Activated gamma-delta T cell treated with anti-CD3 and anti-CD28 coated beads, Interleukin-2, amount 50 U/mL, for 16 hours (primary cell): ENCODE measurements at places on chromosomes 4 and X.

DNA sequence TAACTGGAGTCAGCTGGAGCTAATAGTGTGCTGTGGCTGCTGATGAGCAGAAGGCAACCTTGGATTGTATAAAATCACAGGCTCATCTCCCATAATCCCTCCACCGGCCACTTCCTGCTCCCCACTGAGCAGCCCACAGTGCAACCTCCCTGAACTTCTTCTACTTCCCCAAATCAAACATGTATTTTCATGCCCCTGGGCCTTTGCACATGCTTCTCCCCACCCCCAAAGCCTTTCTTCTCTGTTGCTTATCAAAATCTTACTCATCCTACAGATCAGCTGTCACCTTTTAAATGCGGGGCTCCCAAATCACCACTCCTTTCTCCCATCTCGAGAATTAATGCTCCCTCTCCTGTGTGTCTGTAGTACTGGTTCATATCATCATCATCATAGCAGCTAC, 35.8 kb downstream of the RHOH start:
- DNase-seq = no peak

DNA sequence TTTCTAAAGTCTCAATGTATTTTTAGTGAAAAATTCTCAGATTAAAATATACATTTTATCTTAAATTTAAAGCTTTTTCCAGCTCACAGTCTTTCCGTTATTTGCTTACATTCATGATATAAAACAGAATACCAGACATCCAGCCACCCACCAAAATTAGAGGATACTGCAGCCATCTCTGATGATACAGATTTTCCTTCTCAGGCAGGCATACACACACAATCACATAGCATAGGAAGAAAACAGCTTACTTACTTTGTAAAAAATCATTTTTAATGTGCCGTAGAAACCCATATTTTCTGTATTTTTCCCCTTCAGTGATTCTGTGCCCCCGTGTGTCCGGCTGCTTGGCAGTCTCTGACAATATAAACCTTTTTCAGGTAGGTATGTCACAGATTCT, 183.7 kb downstream of the FBXW7 start:
- DNase-seq = no peak

DNA sequence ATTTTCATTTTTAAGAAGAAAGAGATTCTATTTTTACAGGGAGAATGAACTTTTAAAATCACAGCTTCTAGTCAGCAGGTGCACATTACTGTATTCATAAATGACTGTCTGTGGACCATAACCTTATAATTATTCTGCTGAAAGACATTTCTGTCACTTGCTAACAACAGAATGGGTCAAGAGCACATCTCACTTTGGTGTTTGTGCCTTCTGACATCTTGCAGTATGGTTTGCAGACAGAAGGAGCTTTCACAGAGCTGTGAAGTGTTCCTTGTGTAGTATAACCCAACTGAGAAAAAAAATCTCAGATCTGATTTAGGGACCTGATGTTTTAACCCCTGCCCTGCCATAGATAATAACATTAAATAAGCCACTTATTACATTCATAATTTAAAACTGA, 131.4 kb upstream of the CTSO start:
- no peak for DNase-seq

GRCh38 chrX:101785142-101785541, 125.5 kb upstream of the ARMCX2 start:
- DNase-seq = no peak

DNA sequence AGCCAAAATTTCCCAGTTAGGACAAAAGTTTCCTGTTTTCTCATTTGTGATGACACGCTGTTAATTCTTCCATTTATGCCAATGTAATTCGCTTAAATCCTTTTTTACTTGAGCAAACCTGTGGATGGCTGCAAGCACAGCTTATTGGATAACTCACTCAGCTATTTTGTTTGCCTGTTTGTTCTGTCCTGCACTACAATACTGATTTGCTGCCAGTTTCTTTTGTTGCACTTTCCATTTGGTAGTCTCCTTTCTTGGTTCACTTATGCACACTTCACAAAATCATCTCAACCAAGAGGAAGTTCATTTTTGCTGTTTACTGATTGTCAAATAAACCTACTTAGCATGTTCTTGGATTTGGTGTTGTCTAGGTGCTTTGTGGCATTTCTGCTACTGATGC, 40.3 kb downstream of the MFAP3L start:
- no peak for DNase-seq
